ENCODE measurements at places on chromosomes 5 and 9.

GRCh38 chr5:35303152-35303551 lies 72.9 kb upstream of the PRLR start:
- DNase-seq = no peak

DNA sequence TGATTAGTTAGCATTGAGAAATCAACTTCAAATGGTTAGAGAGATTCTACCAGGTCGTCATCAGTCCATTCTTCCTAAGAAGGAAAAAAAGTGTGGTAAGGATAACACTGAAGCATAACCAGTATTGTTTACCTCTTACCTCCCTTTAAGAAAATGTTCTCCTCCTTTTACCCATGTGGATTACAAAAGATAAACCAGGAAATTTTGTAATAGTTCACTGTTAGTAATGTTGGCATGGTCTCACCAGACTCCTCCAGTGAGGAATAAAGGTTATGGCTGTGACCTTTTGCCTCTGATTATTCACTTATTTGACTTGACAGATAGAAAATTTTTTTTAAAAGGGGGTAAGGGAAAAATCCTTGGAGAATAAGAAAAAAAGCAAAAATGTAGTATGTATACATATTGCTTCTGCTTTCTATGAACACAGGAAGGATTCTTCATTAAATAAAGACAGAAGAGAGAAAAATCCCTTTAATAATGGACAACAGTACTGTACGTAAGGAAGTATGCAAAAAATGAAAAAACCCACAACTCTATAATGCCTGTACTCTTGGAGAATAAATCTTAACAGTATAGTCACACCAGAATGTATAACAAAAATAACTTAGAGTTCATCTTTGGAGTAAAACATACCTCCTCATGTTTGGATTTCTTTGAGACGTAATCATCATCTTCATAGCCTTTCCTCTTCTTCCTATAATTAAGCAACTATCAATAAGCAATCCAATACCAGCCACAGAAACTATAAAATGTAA lies 18.1 kb downstream of the CCNH start:
- DNase-seq = no peak

- DNase-seq = no peak
Measured at GRCh38 chr9:96020792-96021550, 145.5 kb downstream of the ERCC6L2 start.

- DNase-seq = no peak
Measured at GRCh38 chr5:136236479-136237083, 43.6 kb upstream of the SMIM32 start.

DNA sequence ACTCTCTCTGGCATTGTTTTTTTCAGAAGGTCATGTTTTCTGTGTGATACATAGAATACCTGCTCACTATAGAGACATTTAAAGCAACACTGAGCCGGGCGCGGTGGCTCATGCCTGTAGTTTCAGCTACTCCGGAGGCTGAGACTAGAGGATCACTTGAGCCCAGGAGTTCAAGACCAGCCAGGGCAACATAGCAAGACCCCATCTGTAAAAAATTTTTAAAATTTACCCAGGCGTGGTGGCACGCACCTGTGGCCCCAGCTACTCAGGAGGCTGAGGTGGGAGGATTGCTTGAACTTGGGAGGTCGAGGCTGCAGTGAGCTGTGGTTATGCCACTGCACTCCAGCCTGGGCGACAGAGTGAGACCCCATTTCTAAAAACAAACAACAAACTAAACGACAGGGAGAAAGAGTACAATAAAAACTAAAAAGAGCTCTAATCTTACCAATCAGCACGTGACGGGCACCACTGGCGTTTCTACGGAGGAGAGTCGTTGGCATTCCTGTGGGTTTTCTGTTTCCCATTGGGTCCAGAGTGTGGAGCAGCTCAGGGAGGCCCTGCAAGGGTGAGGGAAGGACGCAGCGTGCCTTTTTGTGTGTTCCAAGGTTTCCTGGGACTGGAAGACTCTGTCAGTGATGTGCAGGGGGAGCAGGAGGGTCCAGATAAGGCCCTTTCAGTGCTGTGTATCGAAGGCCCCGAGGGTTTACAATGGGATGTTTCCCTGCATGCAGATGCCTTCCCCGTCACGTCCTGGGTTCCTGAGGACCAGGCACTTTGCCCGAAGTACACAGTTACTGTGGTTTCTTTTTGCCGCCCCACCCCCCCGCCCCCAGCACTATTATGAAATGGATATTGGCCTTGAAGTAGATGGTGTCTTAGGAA lies 7.2 kb upstream of the RNU6ATAC start:
- DNase-seq = no peak

DNA sequence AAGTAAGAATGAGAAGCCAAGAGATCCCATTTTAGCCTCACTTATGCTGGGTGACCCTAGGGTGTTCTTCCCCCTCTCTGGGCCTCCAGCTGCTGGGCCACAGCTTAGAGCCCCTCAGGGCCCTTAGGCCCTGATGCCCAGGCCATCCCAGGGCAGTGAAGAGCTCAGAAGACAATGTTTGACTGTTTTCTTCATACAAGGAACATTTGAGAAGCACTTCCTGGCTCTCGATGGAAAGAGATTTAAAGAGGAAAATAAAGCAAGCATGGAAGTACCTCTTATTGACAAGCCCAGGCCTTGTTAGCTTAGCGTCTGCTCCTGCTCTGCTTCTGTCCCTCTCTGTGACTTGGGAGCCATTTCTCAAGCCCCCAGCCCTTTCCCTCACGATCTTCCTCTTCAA lies 165.9 kb upstream of the SMIM23 start:
- no peak for DNase-seq

DNA sequence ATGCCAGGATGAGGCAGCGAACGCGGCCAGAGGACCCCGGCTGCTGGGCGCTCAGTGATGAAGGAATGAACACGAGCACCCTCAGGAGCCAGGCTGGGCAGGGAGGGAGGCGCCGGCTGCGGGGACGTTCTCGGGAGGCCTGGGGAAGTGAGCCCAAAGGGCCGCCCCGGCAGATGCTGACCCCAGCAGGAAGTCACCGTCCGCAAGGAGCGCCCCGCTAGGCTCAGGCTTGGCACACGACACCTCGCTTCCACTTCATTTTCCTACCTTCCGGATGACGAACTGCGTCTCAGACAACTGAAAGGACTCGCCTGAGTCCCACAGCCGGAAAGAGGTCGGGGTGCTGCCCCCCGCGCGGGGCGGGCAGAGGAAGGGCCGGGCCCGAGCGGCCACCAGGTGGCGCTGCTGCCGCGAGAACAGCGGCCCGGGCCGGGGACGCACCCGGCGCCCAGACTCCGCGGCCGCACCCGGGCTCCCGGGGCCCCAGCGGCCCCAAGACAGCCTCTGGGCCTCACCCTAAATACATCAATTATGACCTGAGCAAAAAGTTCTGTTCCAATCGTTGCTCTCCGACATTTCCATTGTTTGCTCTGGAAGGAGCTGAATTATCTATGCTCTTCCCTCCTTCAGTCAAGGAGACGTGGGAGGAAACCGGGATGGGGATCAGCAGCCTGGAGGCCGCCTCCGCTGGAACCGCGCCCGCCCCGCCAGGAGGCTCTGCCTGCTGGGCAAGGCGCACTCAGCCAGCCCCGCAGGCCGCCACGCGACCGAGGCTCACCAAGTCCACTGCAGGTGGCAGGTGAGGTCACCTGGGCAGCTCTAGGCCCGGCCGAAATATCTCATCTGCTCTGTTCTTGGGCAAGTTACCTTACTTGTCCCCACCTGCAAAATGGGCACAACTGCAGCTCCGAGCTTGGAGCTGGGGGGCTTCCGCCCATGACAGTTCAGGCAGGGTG lies 107.0 kb downstream of the ZNF354C start:
- DNase-seq = no peak

GRCh38 chr9:88746743-88747398 lies 211.9 kb downstream of the NXNL2 start:
- DNase-seq = no peak

DNA sequence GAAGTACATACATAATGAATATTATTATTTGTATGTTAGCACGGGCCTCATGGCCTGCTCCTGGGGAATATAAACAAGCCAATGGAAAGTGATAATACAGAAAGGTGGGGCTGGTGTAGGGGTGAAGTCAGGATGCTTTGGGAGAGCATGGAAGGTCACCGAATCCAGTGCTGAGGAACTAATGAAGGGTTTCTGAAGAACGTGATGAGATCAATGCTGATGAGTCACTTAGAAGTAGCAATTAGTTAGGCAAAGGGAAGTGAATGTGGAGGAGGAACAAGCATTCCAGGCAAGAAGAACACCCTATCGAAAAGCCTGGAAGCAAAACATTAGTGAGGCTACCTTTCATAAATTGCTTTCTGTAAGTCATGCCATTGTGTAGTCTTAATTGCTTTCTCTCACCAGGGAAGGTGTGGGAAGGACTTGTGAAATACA lies 2.1 kb downstream of the ANXA1 start:
- no peak for DNase-seq

- DNase-seq = no peak
Measured at GRCh38 chr5:12934722-12935121, 1009.8 kb downstream of the DNAH5 start.

- no peak for DNase-seq
Measured at GRCh38 chr5:2797160-2797559, 45.7 kb upstream of the IRX2 start.

DNA sequence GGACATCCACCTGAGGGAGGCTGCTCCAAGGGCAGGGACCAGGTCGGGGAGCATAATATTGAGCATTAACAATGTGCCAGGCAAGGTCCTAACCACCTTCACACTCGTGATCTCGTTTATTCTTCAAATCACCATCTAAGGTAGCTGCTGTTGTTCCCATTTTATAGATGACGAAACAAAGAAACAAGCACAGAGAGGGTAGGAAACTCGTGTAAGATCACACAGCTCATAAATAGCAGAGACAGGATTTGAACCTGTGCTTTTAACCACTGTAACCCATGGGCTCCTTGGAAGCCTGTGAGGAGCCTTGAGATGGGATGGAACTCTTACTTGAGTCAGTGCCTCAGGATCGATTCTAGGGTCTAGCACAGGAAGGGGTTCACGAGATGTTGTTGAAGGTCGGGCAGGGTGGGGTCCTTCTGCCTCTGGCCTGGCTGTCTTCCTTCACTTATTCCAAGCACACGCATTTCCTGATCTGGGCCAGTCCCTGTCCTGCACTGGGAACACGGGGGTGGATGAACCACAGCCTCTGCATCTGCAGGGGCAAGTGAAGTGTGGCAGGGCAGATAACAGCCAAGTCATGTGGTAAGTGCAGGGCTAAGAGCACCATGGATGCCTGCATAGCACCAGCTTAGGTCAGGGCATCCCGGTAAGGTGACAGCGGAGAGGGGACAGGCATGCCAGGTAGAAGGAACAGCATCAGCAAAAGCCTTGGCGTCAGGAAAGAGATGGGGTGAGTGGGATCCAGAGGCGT lies 188.1 kb downstream of the MELK start:
- no peak for DNase-seq

GRCh38 chr9:12854221-12854620 lies 79.4 kb downstream of the LURAP1L start:
- DNase-seq = no peak

GRCh38 chr5:27682600-27682999 lies 644.2 kb upstream of the CDH9 start:
- no peak for DNase-seq

GRCh38 chr9:78030296-78030552 lies 1.4 kb downstream of the GNAQ start:
- DNase-seq = no peak

DNA sequence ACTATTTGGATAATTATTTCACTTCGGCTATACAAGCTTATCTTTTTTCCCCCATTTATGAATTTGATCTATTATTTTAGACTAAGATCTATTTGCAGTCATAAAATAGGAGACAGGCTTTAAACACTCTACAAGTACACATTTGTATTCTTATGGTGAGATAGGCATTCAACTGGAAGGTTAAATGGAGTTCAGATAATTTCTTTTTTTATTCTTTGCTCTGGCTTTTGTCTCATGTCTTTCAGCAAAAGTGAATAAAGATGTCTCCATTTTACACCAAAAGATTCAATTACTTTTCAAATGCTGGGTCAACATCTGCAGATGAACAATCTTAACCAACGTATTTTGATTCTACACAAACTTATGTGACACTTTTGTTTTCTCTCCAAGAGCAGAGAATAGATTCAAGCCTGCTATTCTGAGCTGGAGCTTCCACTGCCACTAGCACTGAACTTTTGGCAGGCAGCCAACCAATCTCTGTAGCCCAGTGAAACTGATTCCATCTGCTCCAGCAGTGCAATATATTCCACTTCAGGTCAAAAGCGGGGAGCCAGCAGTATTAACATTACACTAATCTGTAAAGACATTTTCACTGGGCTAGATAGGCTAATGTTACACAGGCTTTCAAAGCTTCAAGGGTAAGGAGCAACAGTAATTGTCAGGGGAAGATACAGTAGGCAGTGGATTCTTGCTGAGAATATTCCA lies 452.0 kb upstream of the ZNF608 start:
- no peak for DNase-seq

DNA sequence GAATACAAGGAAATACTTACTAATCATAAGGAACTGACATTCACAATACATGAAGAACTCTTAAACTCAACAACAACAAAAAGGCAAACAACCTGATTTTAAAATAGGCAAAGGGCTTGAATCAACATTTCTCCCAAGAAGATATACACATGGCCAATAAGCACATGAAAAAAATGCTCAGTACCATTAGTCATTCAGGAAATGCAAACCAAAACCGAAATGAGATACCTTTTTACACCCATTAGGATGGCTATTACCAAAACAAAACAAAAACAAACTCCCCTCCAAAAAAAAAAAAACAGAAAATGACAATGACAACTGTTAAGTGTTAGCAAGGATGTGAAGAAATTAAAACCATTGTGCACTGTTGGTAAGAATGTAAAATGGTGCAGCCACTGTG lies 104.1 kb upstream of the ZNF462 start:
- no peak for DNase-seq

- no peak for DNase-seq
Measured at GRCh38 chr5:56520986-56521730, 288.0 kb upstream of the ANKRD55 start.

- no peak for DNase-seq
Measured at GRCh38 chr5:23353286-23353685, 154.1 kb upstream of the PRDM9 start.

DNA sequence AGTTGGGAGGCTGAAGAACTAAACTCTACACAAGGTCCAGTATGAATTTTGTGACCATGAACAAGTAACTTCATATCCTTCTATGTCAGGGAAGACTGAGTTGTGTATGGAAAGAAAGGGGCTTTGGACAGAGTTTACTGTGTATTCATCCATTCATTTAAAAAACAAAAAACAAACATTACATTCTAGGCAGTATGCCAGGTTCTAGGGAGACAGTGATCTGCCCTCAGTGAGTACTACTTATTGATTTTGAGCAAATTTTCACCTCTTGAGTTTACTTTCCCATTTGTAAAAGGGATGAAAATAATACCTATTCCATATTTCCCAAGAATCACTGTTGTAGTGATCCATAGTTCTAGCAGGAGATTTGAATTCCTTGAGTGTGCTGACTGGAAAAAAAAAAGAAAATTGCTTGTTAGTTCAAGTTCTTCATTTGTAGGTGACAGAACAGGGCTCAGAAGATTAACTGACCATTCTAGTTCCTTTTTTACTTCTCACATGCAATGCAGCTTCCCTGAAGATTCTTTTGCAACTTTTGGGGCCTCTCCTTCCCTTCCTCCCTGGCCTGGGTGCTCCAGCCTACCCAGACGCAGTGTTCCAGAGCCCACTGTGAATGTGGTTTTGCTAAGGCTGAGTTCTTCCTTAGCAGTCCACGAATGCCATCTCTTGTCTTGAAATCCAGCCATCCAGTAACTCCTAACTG lies 2.6 kb upstream of the GAPVD1 start:
- no peak for DNase-seq

Data from stimulated activated CD8-positive, alpha-beta memory T cell treated with anti-CD3 and anti-CD28 coated beads, Interleukin-15, amount 100 ng/mL, for 4 hours (primary cell).